Activated T-helper 1 cell treated with anti-CD3 and anti-CD28 coated beads, Interleukin-2, amount 50 U/mL, for 16 hours (primary cell): ENCODE measurements at places on chromosomes 6 and 20.

GRCh38 chr6:45076217-45076930 lies 251.8 kb upstream of the RUNX2 start:
- DNase-seq: no peak

DNA sequence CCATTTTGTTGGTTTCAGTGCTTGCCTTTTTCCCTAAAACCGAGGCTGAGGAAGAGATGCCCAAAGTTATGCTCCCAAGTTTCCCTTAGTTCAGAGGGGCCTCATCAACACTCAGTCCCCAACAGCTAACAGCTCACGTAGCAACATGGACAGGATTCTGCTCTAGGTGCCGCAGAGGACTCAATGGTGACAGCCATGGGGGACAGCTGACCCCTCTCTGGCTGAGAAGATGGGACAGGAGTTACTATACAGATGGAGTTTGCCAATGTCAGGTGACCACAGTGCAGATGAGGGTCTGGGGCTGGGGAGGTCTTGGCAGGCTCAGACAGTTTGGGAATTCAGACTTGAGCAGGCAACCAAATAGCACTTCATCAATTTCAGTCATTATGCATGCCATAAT lies 67.3 kb downstream of the NPEPL1 start:
- no peak for DNase-seq

- DNase-seq: no peak
Measured at GRCh38 chr6:147611992-147612391, 103.5 kb downstream of the SAMD5 start.

GRCh38 chr6:33320315-33321181 lies 3.0 kb upstream of the ZBTB22 start:
- no peak for DNase-seq

DNA sequence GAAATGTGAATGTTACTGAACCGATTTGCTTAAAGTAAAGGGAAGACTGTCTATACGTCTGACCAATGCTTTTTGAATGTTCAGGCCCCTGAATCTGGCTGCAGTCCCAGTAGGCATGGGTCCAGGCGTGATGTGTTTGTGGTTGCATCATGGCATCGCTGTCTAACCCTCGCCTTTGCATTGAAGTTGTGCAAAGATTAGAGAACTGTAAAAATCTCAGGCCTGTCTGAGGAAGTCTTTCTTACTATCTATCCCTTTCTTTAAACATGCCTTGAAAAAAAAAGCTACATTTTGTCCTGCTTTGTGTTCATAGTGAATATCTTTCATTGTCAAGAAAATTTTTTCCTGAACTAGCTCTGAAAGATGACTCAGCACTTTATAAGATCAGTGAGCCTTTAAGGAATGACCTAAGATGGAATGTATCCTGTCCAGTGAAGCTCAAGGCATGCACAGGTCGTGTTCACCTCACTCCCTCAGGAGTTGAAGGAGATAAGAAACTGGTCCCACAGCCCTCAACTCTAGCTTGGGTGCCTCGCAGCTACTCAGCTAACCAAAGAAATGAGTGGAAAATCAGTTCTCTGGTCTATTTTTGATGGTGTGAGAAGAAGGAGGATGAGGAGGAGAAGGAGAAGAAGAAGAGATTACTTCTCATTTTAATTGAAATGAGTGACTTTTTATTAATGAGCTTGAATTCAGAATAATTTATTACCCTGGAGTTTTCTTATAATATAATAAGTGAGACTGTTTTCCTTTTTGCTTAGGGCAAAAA lies 48.6 kb downstream of the TPD52L1 start:
- DNase-seq: no peak

- no peak for DNase-seq
Measured at GRCh38 chr6:47195011-47195650, 114.6 kb downstream of the TNFRSF21 start.

DNA sequence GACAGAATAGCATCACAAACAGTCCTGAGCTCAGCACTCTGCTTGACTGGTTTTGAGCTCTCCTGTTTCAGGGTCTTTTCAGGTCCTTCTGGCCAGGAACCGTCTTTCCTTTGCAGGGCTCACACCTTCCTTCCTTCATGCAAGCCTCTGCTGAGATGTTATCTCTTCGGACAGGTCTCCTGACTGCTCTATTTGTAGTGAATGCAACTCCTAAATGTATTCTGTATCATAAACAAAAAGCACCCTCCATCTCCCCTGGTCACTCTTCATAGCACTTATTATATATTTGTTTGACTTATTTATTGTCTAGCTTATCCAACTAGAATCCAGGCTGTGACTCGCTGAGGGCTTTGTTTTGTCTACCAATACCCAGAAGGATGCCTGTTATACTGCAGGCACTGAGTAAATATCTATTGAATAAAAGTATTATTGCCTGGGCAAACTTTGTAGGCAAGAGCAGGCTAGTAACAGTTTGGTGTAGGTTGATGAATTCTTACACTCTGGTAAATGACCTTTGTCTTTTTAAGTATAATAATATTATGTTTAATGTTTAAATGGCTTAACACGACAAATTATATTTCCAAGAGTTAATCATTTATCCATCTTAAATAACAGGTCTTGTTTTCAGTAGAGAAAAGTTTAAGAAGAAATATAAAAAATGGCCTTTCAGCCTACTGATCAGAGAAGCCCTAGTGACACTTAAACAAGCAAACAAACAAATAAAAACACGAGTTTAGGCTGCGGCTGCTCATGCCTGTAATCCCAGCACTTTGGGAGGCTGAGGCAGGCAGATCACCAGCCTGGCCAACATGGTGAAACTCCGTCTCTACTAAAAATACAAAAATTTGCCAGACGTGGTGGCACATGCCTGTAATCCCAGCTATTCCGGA lies 199.7 kb downstream of the BCAS1 start:
- no peak for DNase-seq

- no peak for DNase-seq
Measured at GRCh38 chr6:109793792-109794191, 102.7 kb downstream of the FIG4 start.

GRCh38 chr6:80336911-80337310 lies 230.4 kb downstream of the BCKDHB start:
- no peak for DNase-seq

- no peak for DNase-seq
Measured at GRCh38 chr20:22762576-22763256, 178.3 kb upstream of the FOXA2 start.

DNA sequence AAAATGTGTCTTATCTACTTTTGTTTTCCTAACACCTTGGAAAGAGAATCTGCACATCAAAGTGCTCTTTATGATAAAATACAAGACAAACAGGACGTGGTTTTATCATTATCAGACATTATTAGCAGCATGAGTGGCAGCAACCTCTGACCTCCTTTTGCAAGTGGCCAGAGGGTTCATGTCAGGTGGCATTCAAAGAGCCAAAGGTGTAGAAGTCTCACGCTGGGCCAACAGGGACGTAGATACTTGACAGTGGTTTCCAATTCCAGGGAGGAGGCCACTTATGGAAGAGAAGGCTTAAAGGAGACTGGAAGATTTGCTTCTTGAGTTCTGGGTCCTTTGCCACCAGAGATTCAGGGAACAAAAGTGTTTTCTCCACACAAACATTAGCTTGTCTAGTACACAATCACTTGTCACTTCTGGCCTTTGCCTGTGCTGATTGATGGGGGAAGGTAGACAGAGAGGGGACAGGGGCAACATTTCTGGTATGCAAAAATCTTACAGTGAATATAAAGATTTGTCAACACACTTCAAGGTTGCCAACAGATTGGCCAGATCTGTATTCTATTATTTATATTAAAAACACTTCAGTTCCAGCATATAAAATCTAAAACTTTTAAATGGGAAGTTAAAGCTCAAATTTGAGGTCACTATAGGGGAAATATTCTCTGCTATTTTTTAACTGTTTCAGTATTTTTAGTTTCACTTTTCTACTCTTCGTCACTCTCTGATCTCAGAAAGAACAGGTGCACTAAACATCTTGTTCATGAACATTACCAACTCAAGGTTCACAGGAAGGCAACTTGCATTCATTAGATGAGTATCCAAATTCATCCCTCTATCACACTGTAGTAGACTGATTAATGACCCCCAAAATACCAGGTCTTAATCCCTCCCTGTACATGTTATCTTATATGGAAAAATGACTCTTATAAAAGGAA lies 52.1 kb upstream of the FBXO30 start:
- DNase-seq: no peak

- no peak for DNase-seq
Measured at GRCh38 chr6:110643175-110643574, 166.8 kb upstream of the SLC22A16 start.

DNA sequence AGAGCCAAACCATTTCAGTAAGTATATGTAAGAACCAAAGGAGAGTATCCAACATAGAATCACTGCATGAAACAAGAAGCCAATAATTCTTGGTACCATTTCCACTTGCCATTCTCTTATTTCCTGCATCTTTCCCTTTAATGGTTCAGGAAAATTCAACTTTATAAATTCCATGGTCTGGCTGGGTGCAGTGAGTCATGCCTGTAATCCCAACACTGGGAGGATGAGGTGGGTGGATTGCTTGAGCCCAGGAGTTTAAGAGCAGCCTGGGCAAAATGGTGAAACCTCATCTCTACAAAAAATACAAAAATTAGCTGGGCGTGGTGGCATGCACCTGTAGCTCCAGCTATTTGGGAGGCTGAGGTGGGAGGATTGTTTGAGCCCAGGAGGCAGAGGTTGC lies 21.2 kb downstream of the NHLRC1 start:
- no peak for DNase-seq

- no peak for DNase-seq
Measured at GRCh38 chr20:31663838-31664695, 26.4 kb downstream of the COX4I2 start.

- DNase-seq: no peak
Measured at GRCh38 chr20:37108676-37109075, 12.9 kb upstream of the RBL1 start.

DNA sequence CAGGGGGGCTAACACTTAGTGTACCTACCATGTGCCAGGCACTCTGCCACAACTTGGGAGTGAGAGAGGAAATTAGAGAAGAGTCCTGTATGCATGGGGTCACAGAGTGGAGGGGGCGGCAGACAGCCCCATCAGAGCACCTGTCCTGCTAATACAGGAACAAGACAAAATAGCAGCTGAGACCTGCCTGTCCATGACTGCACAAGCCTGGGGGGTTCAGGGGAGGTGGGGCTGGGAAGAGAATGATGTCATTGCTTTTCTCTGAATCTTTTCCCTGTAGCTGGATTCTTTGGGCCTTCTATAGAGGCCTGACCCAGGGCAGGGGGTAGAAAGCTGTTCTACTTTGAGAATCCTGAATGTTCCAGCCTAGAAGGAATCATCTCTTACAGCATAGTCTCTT lies 37.4 kb downstream of the FOXP4 start:
- no peak for DNase-seq

- no peak for DNase-seq
Measured at GRCh38 chr20:49987868-49988690, 5.3 kb downstream of the SNAI1 start.

- no peak for DNase-seq
Measured at GRCh38 chr6:120083186-120083585, 733.6 kb upstream of the MAN1A1 start.

DNA sequence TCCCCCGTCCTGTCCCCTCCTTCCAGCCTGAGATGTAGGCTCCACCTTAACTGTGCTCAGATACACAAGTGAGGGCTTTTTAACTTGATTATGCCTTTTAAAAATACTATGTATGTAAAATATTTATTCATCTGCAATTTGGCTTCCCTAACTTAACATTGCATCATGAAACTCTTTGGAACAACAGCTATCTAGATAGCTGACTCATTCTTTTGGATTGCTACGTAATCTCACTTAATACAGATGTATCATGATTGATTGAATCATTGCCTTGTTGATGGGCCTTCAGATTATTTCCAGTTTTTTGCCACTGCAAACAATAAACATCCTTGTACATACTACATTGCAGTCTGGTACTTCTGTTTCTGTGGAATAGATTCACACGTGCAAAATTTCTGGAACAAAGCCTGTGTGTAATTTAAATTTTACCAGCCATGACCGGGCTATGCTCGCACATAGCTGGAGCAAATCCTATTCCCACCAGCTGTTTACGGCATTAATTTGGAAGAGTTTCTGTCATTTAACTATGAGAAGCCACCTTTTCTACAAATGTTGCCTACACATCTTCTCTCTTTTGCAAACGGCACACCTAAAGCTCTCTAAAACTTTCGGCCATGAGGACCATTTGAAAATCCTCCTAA lies 6.5 kb downstream of the PRND start:
- DNase-seq: no peak

DNA sequence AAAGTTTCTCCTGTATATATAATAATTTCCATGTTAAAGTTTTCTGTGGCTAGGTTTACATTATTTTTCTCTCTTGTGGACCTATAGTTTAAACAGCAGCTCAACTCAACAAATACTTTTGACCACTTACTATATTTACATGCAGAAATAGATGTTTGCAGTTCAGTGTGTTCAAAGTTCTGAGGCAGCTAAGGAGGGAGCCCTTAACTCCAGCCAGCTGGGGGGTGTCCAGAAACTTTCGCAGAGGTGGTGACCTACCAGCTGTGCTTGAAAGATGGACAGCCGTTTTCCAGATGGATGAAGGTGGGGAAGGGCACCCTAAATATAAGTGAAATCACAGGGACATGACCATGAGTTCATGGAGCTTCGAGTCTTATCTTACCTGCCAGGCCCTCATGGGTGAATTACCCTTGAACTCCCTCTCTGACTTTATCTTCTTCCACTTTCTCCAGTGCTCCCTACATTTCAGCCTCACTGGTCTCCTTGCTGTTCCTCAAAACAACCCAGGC lies 33.4 kb downstream of the DHX35 start:
- no peak for DNase-seq

DNA sequence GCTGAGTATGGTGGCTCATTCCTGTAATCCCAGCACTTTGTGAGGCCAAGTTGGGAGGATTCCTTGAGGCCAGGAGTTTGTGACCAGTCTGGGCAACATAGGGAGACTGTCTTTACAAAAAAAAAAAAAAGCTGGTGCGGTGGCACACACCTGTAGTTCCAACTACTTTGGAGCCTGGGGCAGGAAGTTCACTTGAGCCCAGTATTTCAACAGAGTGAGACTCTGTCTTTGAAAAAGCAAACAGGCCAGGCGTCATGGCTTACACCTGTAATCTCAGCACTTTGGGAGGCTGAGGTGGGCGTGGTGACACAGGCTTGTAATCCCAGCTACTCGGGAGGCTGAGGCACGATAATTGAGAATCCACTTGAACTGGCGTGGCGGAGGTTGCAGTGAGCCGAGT lies 28.7 kb downstream of the MYBL2 start:
- DNase-seq: no peak

DNA sequence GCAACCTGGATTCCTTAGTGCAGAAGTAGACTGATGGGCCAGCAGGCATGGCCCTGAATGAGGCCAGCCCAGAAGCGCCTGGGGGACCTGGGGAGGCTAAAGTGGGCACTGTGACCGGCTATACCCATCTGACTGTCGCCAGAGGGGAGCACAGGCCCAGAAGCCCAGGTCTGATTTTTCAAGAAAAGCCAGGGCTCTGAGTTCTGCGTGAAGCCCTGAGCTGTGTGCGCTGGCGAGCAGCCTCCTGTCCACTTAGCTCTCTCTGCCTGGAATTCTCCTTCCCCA lies 111.7 kb downstream of the SULF2 start:
- DNase-seq: no peak

- DNase-seq: no peak
Measured at GRCh38 chr6:30802731-30803130, 58.4 kb upstream of the IER3 start.
